ENCODE measurements at places on chromosomes 7 and 10.
A peak's percentile ranks its signal among the peaks of the same experiment; 100 is the strongest.

GRCh38 chr10:112724404-112724991 is 225.5 kb upstream of the TCF7L2 start:
- no peak for DNase-seq

DNA sequence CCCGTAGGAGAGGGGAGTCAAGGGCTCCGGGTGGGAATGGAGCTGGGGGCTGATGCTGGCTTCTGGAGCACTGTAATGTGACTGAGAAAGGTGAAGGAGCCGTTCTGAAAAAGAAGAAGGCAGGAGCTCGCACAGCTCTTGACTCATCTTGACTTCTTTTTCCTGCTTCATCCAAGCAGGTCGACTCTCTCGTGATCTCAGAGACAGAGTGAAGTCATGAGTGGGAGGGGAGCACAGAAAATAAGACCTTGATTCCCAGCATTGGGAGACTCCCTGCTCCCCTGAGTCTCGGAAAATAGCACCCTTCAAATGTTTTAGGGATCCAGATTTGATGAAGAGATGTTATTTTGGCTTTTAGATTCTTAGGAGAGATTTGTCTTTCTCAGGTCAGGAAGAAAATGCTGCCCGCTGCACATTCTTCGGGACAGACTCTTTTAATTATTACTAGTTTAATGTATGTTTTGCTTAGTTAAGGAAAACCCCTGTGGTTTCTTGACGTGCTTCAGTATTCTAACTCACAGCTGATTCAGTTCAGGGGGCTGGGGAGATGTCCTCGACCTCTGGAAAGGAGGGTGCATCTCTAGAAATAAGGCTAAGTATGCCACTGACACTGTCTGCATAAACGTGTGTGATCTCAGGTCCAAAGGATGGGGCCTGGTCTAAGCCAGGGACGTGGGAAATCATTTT is 34.1 kb downstream of the EGFR start:
- DNase-seq = no peak

GRCh38 chr7:130875265-130875741 is 141.3 kb upstream of the KLF14 start:
- DNase-seq = no peak

DNA sequence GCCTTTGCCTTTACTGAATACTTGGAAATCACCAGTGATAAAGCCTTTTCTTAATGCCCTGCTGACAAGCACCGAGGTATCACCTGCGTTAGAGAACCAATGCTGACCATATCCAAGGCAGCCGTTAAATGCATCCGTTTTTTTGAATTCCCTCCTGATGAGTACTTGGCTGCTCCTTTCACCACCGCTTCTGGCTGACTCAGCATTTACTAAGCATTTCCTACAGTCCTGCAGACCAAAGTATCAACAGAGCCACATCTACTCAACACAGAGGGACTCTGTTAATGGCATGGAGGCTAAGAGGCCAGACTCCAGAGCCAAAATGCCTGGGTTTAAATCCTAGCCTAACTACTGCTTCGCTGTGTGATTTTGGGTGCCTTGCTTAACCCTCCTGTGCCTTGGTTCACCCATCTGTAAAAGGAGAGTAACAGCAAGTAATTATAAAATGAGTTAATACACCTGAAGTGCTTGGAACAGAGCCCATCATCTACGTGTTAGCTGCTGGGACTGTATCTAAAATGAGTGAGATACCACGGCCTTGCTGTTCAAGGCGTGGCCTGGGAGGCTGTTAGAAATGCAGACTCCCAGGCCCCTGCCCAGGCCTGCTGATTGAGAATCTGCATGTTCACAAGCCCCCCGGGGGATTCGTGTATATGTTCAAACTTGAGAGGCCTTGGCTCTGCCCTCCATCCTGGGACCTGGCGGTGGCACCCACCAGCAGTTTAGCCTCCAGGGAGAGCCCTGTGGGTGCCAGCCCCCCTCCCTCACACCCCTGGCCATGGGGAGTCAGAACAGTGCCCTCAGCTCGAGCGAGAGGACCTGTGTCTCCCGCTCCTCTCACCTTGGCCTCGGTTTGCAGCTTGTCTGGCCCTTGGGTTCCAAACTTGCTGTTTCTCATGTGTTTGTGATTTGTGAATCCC is 30.8 kb upstream of the EFCAB10 start:
- no peak for DNase-seq

DNA sequence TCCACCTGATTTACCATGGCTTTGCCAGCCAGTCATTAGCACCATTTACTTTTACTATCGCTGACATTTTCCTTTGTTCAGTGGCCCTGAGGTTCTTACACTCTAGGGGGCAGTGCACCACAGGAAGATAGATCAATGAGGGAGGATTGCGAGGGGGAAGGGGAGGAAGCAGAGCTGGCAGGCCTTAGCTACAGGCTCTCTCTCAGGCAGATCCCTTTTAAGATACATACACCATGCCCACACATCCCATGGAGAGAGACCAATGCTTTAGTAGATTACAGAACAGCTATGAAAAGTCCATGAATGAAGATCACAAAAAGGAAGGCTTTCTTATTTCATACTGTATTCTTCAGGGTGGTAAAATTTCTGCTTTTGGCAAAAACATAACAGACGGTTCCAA is 47.4 kb downstream of the DENND11 start:
- peak; percentile 35 for DNase-seq

DNA sequence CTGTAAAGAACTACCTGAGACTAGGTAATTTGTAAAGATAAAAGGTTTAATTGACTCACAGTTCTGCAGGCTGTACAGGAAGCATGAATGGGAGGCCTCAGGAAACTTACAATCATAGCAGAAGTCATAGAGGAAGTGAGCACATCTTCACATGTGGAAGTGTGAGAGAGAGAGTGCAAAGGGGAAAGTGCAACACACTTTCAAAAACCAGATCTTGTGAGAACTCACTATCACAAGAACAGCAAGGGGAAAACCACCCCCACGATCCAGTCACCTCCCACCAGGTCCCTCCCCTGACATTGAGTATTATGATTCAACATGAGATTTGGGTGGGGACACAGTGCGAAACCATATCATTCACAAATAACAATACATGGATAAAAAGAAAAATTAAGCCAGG is 24.5 kb downstream of the AVL9 start:
- no peak for DNase-seq

GRCh38 chr10:84581976-84582375 is 253.6 kb downstream of the CCSER2 start:
- no peak for DNase-seq

GRCh38 chr7:2193575-2194305 is 39.0 kb downstream of the MAD1L1 start:
- DNase-seq = no peak

- DNase-seq = no peak
Observed at GRCh38 chr10:6667679-6668270, 87.7 kb upstream of the PRKCQ start.

DNA sequence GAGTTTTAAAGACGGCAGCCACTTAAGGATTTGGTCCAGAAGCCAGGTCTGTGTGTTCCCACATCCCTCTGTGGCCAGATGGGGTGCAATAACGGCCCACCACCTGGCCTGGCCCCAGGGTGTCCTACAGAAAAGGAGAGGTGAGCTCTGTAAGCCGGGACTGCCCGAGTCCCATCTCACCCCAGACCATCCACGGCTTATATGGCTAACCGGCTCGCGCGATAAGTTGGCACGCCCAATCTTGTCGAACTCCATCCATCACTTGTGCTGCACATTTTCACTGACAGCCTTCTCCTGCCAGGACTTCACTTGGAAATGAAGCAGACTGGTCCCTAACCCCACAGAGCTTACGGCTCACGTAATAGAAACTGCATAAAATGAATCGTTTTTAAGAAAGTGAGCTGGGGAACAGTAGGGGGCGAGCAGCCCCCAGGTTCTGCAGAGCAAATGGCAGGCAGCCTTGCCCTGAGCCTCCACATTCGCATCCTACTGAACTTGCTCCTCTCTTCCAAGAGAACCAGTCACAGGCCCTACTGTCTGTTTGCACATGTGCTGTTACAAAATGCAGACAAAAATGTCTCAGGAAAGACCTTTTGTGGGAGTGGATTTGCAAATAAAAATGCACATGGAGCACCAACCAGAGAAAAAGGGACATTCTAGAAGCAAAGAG is 98.2 kb downstream of the TNS3 start:
- DNase-seq = no peak

DNA sequence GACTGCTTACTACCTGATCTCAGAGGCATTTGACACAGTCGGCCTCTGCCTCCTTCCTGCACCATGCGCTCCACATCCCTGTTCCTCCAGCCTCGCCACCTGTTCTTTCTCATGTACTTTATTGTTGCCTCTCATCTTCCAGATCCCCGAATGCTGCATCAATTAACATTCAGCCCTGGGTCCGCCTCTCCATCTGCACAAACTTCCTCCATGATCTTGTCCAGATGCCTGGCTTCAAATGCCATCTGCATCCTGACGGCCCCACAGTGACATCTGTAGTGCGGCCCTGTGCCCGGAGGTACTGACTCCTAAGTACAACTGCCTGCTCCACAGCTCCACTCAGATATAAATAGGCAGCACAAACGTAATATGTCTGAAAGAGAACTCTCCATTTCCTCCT is 51.2 kb upstream of the STK17A start:
- no peak for DNase-seq

DNA sequence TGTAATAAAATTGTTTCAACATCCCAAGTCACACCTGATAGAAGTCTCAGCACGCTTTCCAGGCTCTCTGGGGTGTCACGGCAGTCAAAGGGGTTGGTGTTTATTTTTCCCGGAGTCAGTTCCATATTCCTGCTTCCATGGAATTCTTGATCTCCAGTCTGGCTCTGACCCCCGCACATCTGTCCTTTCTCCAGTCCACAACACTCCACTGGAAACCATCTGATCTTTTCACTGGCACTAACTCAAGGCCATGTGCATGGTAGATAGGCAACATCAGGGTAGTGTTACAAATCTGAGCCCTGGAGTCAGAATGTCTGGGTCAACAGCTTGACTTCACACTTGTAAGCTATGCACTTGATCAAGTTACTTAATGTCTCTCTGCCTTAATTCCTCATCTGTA is 176.2 kb downstream of the WDR11 start:
- no peak for DNase-seq

All from HL-60 (cell line).